Activated naive CD4-positive, alpha-beta T cell (primary cell): ENCODE measurements at places on chromosomes 3 and 15.

DNA sequence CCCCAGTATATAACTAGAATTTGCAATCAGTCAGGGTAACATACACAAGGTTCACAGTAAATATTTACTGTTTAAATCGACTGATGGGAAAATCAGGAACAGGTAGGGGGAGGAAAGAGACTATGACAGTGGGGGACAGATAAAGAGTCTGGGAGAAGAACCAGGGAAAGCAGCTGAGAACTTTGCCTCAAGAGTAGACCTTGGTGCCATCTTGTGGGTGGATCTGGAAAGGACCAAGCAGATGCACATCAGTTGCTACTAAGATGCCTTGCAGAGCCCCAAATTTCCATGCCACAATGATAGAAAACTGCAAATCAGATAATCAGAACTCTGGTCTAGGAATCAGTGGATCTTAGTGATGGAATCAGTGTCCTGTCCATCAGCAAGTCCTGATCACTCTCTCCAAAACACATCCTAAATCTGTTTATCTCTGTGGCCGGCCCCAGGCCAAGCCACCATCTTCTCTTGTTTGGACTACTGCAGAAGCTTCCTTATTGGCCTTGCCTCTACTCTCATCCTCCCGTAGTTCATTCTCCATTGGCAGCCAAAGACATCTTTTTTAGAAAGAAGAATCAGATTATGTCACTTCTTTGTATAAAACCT lies 62.7 kb downstream of the PDE8A start:
- no peak for DNase-seq

DNA sequence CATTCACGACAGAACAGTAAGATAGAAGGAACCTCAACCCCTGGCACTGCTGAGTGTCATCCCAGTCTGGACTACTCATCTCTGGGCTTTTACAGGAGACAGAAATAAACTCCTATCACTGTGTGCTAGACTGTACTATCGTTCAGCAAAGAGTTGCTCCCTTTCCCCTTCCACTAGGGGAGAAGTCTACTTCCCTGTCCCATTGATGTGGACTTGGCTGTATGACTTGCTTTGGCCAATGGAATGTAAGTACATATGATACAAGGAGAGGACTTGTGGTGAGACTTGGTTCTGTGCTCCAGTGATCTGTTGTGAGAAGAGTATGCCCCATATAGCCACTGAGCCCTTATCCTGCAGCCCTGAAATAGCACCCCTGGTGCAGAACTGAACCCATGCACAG lies 5.3 kb upstream of the KIF7 start:
- no peak for DNase-seq

- peak; percentile 90 for DNase-seq
Observed at GRCh38 chr3:12663936-12664908, at the start of gene RAF1. Gene RAF1, minus strand, starts transcription at chr3:12664117. Its CDS starts 45,396 bp downstream, at chr3:12618721.

DNA sequence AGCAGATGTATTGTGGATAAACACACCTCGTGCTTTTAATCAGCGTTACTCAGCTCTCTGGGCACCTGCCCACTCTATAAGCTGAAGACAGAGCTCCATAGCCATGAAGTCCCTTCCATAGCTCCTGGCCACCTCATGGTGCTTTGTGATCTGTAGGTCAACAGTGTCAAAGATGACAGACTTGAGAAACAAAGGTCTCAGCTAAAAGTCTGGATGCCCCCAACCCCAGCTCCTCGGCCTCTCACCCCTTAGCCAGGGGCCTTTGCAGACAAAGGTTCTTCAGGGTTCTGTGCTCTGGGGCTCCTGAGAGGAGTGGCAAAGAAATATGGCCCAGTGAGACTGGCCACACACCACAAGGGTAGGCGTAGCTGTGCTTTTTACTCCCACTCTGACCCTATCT lies 168.6 kb downstream of the KLF13 start:
- no peak for DNase-seq

- DNase-seq: no peak
Observed at GRCh38 chr15:86101818-86102217, 22.1 kb downstream of the AGBL1 start.

- peak; percentile 53 for DNase-seq
Observed at GRCh38 chr3:37967260-37967881, 23.2 kb upstream of the VILL start.

DNA sequence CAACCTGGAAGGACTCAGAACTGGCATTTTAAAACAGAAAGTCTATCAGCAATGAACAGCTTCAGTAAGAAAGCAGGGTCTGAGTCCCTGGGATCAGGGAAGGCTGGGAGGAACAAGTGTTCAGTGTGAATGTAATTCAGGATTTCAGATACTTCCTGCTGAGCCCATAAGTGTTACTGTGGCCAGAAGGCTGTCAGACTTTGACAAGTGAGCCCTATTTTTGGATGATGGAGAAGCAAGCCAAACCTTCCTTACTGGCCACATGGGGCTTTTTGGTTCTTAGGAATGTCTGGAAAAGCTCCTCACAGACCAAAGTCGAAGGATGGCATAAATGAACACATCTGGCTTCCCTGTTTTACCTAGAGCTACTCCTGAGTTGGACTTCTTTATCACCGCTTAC lies 157.2 kb downstream of the BBX start:
- no peak for DNase-seq

DNA sequence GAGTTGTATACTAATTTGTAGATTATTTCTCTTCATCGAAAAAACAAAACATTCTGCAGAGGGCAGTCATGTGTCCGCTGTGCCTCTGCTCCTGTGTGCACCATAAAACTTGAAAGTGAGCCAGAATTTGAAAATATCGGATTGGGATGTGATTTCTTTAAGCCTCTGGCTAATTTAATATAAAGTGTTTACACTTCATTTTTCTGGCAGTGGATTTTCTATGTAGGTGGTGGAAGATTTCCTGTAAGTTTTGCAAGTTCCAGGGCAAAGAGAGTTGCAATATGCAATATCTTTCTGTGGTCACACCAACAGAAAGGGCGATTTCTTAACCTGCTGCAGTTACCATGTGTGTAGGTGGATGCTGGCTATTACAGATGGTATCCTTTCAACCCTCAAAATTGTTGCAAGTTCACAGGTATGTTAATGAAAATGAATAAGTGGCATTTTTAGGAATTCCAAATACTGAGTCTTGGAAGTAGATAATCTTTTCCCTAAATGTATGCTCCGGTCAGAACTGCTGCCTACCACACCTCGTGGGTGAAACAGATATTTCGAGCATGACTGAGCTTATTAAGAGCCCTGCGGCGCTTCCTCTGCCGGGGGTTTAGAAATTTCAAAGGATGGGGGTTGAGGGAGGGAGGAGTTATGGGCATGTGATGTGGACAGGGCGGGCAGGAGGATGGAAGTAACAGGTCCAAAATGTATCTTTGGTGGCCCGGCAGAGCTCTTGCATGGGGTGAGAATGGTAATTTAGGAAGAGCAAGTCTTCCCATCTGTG lies 134.0 kb downstream of the PGPEP1L start:
- no peak for DNase-seq

DNA sequence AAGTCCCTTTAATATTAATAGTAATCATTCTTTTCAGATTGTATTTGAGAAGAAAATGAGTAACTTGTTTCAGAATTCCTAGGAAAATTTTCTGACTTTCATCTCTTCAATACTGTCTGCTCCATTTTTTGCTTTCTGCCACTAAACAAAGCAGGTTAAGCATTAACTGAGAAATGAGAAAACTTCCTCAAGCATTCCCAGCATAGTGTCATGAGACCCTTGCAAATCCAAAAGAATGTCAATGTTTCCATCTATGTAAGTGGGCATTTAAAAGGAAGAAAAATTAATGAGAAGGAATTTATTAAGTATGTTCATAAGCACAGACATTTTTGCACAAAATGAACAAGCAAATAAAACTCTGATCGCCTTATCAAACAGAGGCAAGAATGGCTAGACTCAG lies 148.0 kb upstream of the STRIT1 start:
- no peak for DNase-seq

GRCh38 chr15:71049706-71050422 lies 65.4 kb upstream of the THSD4 start:
- DNase-seq: no peak

GRCh38 chr3:100040451-100041225 lies 73.7 kb downstream of the FILIP1L start:
- no peak for DNase-seq
